Lung microvascular endothelial cell (primary cell): ENCODE measurements at places on chromosomes 5 and 9. TPM values are rescaled to one million over a fixed set of nuclear protein-coding genes. Genes with fewer than 3 reads are reported as not detected.
A peak's percentile ranks its signal among the peaks of the same experiment; 100 is the strongest.

DNA sequence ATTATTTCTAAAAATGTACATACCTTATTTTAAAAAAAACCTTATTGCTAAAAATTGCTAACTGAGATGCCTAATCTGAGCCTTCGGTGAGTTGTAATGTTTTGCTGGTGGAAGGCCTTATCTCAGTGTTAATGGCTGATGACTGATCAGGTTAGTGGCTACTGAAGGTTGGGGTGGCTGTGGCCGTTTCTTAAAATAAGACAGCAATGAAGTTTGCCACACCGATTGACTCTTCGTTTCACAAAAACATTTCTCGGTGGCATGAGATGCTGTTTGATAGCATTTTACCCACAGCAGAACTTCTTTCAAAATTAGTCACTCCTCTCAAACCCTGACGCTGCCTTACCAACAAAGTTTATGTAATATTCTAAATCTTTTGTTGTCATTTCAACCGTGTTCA lies 14.7 kb downstream of the CENPK start:
- no peak for DNase-seq

Gene SEMA5A
- total RNA-seq: under 0.01 and 0.44 TPM in 2 replicates

GRCh38 chr5:6302684-6303083 lies 75.7 kb downstream of the MED10 start:
- DNase-seq: peak; percentile 14

DNA sequence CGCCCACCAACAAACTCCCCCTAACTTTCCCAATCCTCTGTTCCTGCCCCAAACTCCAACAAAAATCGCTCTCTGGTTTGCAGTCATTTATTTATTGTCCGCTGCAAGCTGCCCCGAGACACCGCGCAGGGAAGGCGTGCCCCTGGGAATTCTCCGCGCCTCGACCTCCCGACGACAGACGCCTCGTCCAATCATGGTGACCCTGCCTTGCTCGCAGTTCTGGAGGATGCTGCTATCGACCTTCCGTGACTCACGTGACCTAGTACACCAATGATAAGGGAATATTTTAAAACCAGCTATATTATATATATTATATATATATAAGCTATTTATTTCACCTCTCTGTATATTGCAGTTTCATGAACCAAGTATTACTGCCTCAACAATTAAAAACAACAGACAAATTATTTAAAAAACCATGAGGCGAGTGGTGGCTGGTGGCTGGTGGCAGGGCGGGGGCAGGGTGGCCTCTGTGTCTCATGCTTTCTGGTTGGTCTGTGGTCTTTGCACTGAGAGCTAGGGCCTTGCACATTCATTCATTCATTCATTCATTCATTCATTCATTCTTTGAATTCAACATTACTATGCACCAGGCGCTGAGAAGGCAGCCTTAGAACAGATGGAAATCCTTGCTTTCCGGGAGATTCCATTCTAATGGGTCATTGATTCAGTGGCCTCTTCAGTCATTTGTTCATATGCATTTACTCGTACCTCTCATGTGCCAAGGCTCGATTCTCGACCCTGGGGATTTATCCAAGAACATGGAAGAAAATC lies 37.9 kb downstream of the FGF18 start:
- DNase-seq: no peak

GRCh38 chr9:26770821-26771220 lies 121.8 kb downstream of the CAAP1 start:
- DNase-seq: no peak

DNA sequence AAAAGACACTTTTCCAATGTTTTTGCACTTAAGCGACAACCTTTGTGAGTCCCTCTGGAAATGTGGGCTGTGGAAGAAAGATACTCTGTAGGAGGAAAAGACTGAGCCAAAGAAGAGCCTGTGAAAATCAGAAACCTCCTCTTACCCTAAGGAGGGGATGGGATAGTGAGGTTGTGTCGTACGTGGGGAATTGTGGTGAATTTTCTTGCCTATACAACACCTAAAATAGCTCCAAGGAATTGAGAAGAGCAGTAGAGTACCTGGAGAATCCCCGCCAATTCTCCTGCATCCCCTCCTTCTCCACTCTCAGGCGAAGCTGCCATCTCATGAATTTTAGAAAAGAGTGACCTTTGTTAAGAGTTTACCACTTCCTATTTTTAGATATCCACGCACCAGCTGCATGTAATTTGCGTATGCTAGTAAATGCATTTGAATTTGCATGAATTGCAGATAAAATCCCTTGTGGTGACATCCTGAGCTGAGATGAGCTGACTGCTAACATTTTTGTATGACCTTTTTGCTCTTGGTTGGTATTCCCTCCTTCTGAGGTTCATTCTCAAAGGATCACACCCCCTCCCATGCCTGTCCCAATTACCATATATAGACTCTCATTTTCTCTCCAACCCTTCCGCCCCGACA lies 147.2 kb downstream of the PCSK5 start:
- no peak for DNase-seq

DNA sequence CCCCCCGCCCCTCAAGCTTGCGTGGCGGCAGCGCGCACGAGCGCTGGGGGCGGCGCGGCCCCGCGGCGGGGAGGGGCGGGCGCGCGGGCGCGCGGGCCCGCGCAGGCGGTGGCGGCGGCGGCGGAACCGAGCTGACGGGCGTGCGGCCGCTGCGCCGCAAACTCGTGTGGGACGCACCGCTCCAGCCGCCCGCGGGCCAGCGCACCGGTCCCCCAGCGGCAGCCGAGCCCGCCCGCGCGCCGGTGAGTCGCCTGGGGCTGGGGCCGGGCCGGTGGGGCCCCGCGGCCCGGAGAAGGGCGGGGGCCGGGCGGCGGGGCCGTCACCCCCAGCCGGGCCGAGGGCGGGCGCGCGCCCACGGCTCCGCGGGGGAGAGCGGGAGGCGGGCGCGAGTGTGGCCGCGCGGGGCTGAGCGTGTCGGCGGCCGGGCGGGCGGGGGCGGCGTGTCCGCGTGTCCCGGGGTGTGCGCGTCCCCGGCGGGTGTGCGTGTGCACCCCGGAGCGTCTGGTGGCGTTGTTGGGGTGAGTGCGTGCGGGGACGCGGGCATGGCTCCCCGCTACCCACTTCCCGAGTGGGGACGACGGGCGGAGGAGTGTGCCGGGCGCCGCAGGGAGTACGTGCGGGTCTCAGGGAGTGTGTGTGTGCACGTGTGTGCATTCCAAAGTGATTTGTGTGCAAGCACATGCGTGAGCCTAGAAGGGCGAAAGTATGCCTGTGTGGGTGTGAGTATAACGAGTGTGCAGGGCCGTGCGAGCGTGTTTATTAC lies at the start of gene NEK6:
NEK6 (plus strand) TSS at position 106 of the 763 bp plus-strand sequence. CDS start 44,016 bp downstream, outside the sequence.
- DNase-seq: peak; percentile 51

Gene RMRP
- total RNA-seq: 215,777 and 328,792 TPM in 2 replicates

Gene F2RL1
- total RNA-seq: 33.9 and 50.6 TPM in 2 replicates

DNA sequence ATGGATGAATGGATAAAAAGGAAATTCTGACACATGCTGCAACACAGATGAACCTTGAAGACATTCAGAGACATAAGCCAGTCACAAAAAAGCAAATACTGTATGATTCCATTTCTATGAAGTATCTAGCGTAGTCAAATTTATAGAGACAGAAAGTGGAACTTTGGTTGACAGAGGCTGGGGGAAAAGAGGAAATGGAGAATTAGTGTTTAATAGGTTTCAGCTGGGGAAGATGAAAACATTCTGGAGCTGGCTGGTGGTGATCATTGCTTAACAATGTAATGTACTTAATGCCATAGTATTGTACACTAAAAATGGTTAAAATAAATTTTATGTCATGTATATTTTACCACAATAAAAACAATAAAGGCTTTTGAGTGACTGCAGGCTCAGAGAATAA lies 24.2 kb downstream of the PPIC start:
- no peak for DNase-seq

Gene TOR4A
- 21.4 and 21.8 TPM in 2 replicates for total RNA-seq

Gene PPIC
- total RNA-seq: 34.9 and 59.9 TPM in 2 replicates

Gene PCAT7
- total RNA-seq: not detected in 2 replicates

Gene FSTL4
- total RNA-seq: 0.20 and 0.22 TPM in 2 replicates

Gene TSSK1B
- total RNA-seq: not detected in 2 replicates

DNA sequence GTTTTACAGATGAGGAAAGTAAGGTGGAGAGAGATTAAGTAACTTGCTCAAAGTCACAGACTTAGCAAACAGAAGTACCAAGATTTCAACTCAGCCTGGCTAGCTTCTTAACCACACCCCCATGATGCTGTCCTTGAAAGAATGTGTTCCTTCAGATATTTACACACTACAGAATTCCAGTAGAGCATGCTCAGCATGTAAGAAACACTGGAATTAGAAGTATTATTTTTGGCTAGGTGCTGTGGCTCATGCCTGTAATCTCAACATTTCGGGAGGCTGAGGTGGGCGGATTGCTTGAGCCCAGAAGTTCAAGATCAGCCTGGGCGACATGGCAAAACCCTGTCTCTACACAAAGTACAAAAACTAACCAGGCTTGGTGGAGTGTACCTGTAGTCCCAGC lies 142.4 kb downstream of the EDIL3 start:
- no peak for DNase-seq

Gene CCDC171
- 0.20 and 0.44 TPM in 2 replicates for total RNA-seq

Gene RANBP17
- total RNA-seq: 4.0 and 4.8 TPM in 2 replicates

GRCh38 chr9:5894237-5894959 lies 3.7 kb downstream of the MLANA start:
- no peak for DNase-seq

Gene ODF2
- 20.5 and 25.4 TPM in 2 replicates for total RNA-seq

GRCh38 chr5:115028557-115028956 lies 141.2 kb downstream of the TRIM36 start:
- DNase-seq: no peak

Gene NR4A3
- total RNA-seq: under 0.01 TPM in 2 replicates

DNA sequence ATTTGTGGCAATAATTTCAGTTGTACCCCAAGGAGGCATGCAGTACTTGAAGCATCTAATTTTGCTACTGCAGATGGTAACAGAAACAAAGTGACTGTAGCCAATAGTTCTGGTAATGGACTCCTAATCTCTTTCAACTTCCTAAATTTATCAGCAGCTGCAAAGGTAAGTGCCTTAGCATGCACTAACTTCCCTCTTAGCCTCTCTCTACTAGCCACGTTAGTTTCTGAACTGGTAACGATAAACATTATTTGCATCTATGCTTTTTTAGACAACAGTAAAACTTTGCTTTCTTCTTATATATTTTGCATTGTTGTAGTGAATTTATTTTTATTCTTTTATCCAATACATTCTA lies 6.2 kb upstream of the CKS2 start:
- no peak for DNase-seq

GRCh38 chr5:78235289-78235688 lies 59.2 kb downstream of the AP3B1 start:
- DNase-seq: peak; percentile 9

Gene FBN2
- total RNA-seq: 0.60 and 0.87 TPM in 2 replicates

- DNase-seq: no peak
Observed at GRCh38 chr9:113341712-113342410, 1.8 kb upstream of the WDR31 start.

DNA sequence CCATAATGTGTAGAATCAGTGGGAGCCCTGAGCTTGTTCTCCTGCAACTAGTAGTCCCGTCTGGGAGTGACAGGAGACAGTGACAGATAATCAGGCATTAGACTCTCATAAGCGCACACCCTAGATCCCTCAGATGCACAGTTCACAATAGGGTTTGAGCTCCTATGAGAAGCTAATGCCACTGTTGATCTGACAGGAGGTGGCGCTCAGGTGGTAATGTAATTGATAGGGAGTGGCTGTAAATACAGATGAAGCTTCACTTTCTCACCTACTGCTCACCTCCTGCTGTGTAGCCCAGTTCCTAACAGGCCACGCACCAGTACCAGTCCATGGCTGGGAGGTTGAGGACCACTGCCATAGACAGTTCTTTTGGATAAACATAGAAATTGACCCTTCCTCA lies 188.7 kb downstream of the ROR2 start:
- no peak for DNase-seq

Gene ENTPD2
- total RNA-seq: not detected in 2 replicates

DNA sequence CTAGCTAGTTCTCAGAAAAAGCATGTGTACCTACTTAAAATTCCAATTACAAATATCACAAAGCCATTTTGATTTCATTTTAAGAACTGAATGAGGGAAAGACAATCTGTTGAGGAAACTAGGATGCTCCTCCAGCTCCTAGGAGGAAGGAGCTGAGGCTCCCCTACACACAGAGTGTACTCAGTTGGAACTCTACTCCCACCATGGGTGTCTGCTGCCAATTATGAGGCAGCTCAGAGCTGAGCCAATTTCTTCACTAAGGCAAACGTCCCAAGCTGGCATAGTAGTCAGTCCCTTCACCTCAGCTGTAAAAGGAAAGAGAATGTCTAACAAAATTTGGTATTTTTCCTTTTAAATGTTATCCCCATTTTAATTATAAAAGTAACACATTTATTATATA lies 300.0 kb upstream of the TRPC7 start:
- DNase-seq: no peak

Gene SURF6
- total RNA-seq: 4.1 and 6.5 TPM in 2 replicates

Gene SPATA31E1
- not detected in 2 replicates for total RNA-seq

Gene ACER2
- total RNA-seq: 6.1 and 6.2 TPM in 2 replicates

GRCh38 chr5:141388661-141389060 lies 1.2 kb downstream of the PCDHGB4 start:
- DNase-seq: no peak

DNA sequence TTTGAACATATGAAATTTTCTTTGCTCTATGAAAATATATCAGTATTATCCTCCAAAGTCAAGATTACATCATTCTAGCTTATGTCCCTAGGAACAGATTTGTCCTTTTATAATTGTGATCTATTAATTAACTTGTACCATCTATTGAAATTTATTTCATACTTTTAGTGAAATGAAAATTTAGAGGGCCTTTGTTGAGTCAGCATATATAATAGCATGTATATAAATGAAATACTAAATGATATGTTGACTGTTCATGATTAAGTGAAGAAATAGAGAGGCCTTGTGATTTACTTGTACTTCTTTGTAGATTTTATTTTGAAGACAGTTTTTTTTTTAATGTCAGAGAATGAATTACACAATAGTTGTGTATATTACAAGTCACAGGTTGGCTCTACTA lies 86.4 kb downstream of the PARP8 start:
- DNase-seq: no peak

GRCh38 chr5:177605667-177606066 lies 5.7 kb downstream of the B4GALT7 start:
- no peak for DNase-seq
